NCI-H748 treated with DMSO at 0.1 percent for 48 hours (cell line): ENCODE measurements at places on chromosomes 13 and 19.

DNA sequence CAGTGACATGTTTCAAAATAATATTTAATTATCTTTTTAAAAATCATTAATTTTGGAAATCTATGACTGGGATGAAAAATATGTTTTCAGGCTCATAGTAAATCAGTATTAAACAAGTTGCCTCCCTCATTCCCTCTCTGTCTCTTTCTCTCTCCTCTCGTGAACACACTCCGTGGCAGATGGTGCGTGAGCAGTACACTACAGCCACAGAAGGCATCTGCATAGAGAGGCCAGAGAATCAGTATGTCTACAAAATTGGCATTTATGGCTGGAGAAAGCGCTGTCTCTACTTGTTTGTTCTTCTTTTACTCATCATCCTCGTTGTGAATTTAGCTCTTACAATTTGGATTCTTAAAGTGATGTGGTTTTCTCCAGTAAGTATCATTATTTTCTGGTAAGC lies 22.7 kb downstream of the SGCG start:
- no peak for DNase-seq

- no peak for DNase-seq
These were observed 30.2 kb downstream of the COL4A2 start for GRCh38 chr13:110337247-110337646.

- DNase-seq: no peak
These were observed 22.9 kb downstream of the SLC7A1 start for GRCh38 chr13:29572575-29572974.

GRCh38 chr13:78228940-78229339 lies 310.3 kb upstream of the EDNRB start:
- no peak for DNase-seq

GRCh38 chr13:62331384-62331783 lies 915.7 kb upstream of the PCDH20 start:
- DNase-seq: no peak

GRCh38 chr13:100845128-100845757 lies 170.6 kb upstream of the TMTC4 start:
- DNase-seq: no peak

- no peak for DNase-seq
These were observed 147.3 kb downstream of the SLC7A1 start for GRCh38 chr13:29448174-29448573.

DNA sequence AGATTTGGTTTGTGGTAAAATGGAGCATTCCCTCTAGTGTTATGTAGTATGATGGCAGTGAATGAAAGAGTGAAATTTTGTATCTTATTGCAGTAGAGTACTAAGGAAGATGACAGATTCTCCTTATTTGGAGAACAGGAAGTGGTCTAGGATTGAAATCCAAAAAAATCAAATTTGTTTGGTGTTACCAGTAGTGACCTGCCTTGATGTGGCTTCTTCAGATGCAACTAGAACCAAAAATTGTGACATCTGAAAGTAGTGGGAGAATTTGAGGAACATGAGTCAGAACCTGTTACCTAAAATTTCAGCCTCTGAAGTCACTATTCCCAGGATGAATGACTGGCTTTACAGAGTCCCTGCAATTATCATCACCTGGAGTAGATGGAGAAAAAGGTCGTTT lies 165.9 kb downstream of the KLF5 start:
- no peak for DNase-seq

- DNase-seq: no peak
These were observed 13.6 kb upstream of the LATS2 start for GRCh38 chr13:21075011-21075378.

DNA sequence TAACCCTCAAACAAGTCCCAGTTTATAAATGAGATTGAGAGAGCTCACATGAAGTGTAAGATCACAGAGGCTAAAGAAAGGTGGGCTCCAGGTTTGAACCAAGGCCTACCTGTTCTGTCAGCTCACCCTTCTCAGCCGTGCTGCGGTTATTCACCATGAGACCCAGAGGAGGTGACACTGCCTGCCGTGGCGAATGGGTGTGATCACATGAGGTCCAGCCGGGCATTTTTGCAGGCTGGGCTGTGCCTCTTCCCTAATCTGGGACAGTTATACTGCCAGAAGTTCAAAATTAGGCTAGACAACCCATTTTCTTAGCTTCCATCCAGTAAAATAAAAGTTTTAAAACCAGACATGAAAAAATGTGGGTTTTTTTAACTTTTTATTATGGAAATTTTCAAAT lies 146.8 kb downstream of the FOXO1 start:
- DNase-seq: no peak

DNA sequence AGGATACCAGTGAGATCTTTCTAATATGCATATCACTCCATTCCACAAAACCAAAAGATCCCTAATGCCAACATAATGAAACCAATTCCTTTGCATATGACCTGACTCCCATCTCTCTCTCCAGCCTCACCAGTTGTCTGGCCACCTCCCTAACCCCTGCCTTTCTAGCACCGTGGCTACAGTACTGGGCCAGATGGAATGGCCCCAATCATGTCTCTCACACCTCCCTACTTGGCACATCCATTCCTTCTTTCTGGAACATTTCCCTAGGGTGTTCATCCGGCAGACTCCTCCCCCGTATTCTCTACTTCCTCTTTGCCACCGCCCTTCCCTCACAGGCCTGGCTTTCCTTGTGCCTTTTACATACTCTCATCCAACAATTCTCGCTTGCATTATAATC lies 62.0 kb downstream of the GPALPP1 start:
- no peak for DNase-seq

GRCh38 chr13:51858433-51859247 lies 3.1 kb upstream of the CCDC70 start:
- DNase-seq: no peak

DNA sequence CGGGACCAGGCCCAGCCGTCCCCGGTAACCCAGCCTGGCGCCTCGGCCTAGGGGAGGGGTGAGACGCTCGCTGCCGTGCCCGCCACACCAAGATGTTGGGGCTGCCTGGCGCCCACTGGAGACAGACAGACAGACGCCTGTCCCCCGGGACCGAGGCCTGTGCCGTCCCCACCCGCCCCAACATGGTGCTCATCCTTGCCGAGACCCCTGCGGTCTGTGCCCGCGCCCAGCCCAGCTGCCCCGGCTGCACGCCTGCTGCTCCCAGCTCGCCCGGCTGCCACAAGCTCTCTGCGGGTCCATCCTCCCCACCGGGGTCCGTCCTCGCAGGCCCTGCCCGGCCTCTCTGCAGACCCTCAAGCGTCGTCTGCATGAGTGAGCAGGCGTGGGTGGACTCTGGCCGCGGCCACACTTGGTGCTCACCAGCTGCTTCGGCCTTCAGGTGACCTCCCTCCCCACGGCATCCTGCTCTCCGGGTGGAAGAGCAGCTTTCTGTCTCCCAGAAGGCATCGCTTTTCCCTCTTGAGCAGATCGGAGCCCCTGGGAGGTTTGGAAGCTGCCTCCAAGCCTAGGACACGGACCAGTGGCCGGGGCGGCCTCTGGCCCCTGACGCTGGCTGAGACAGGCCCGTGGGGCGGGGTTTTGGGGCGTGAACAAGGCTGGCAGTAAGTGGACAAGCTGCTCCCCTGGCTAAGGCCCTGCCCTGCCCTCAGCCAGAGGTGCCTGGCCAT lies 6.7 kb upstream of the TMPRSS9 start:
- no peak for DNase-seq

GRCh38 chr19:55287361-55288079 lies 3.7 kb downstream of the BRSK1 start:
- no peak for DNase-seq

DNA sequence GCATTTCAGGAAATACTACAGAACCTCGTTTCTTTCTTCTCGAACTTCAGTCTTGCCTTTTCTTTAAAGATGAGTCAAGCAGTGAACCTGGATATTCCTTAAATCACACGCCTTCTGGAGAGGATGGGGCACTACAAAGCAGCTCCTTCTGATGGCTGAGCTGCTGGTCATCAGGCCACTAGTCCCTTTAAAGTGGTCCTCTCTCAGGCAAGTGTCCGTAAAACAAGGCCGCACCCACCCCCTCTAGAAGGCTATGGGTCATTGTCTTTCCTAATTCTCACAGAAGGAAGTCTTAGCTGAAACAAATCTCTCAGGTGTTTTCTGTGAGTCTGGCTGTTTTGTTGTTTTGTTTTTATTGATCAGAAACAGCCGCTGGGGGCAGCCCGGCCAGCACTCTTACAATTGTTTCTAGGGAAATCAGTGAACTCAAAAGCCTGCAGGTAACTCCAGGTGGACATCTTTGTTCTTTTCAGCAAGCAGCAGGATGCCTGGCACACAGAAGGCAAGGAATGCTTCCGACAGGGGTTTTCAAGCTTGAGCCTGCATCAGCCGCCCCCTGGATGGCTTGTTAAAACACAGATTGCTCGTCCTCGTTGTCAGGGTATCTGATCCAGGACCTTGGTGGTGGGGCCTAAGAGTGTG lies 45.4 kb downstream of the MBNL2 start:
- no peak for DNase-seq

DNA sequence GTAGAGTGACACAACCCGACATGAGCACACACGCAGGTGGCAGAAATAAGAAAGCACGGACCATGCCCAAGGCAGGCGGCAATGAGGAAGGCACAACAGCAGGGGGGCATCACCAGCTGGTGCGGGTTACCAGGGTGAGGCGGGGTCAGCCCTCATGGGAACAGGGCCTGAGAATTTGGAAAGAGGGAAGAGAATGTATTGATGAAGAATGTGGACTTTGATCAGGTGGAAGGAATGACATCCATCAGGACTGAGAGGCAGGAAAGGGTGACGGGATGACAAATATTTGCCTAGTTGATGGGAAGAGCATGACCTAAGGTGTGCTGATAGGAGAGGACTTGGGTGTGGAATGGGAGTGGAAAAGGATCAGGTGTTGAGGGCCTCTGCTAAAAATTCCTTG lies 177.5 kb downstream of the ABCC4 start:
- peak; percentile 38 for DNase-seq

GRCh38 chr13:37510441-37510840 lies 88.1 kb downstream of the POSTN start:
- DNase-seq: no peak

GRCh38 chr19:48854103-48854502 lies 14.3 kb downstream of the PLEKHA4 start:
- no peak for DNase-seq

- no peak for DNase-seq
These were observed 69.2 kb downstream of the ATP11A start for GRCh38 chr13:112759053-112759452.

DNA sequence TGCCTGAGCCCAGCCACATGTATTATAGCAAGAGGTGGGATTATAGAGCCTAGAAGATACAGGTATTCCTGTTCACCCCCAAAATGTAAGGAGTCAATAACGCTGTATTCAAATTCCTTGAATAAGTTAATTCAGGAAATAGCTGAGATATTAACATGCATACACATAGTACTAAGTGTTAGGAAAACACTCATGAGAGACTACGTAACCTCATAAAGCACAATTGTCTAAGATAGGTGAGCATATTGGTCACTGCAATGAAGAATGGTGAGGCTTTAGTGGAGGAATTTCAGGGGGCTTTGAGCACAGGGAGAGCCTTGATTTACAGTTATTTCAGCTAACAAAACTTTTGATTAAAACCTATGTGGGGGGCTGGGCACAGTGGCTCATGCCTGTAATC lies 161.6 kb downstream of the LMO7 start:
- no peak for DNase-seq

- no peak for DNase-seq
These were observed 27.7 kb downstream of the CCDC8 start for GRCh38 chr19:46385636-46386035.

GRCh38 chr13:50838031-50838430 lies 5.5 kb downstream of the DLEU7 start:
- DNase-seq: no peak

DNA sequence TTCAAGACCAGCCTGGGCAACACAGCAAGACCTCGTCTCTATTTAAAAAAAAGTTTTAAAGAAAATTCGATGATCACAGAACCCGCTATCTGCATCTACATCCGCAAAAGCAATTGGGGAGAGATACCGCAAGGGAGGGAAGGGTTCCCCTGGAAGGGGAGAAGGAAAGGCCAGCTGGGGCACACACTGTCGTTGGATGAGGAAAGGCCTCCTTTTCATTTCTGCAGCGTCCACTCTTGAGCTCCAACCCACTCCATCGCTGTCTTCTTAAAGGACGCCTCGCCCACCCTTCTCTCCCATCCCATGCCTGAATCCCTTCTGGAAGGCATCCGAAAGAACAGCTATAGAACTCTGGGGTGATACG lies 3.2 kb upstream of the PRKCG start:
- DNase-seq: no peak

- DNase-seq: no peak
These were observed 95.6 kb downstream of the DLEU7 start for GRCh38 chr13:50747737-50748350.

DNA sequence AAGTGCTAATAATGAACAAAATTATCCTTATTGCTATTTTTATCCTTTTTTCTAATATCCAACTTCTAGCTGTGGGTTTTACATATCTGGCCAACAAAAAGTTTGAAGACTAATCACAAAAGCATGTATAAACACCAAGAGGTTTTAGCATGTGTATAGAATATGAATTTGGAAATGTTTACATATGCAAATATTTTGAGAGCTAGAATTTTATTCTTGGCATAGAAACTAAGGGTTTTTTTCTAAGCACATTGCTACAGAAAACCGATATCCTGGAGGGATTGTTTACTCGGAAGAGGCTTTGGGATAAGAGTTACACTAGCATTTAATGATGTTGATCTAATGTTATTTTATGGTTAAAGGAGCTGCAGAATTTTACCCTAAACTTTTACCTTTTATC lies 392.1 kb downstream of the EFNB2 start:
- DNase-seq: no peak

DNA sequence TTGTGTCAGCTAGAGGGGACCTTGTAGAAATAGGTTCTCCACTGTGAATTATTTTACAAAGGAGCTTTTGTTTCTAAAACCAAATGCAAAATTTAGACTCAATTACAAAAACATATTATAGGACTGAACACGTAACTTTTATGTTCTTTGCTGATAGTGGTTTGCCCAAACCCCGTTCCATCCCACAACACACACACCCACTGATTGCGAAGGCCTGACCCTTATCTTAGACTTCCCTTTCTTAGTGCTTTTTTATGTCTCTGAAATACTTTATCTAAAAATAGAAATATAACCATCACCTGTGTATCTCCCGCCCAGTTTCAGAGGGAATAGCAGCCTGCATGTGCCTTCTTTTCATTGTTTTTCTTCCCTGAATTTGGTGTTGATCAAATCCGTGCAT lies 13.0 kb downstream of the CCNA1 start:
- no peak for DNase-seq

- no peak for DNase-seq
These were observed 12.7 kb upstream of the KIR2DL4 start for GRCh38 chr19:54790711-54791110.
